ENCODE measurements at places on chromosomes 4 and X.
A peak's percentile ranks its signal among the peaks of the same experiment; 100 is the strongest.

- no peak for DNase-seq
Observed at GRCh38 chr4:111717921-111718320, 427.3 kb upstream of the FAM241A start.

GRCh38 chrX:149630681-149631233 lies 835 bp downstream of the TMEM185A start:
- peak; percentile 40 for DNase-seq

GRCh38 chrX:120797188-120797851 lies 78.3 kb downstream of the CT47B1 start:
- peak; percentile 6 for DNase-seq

DNA sequence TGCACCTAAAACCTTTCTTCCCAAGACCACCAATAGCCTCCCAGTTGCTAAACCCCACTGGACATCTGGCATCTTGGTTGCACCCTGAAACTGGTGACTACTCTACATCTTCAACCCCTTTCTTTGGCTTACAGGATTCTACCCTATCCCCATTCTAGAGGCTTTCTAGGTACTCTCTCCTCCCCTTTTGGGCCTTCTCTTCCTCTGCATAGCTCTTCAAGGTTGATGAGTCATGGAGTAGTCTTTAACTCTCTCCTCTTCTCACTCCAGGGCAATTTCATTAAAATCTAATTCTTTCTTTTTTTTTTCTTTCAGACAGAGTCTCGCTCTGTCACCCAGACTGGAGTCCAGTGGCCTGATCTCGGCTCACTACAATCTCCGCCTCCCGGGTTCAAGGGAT lies 16.8 kb downstream of the APOO start:
- no peak for DNase-seq

- DNase-seq = no peak
Observed at GRCh38 chr4:26682436-26682835, 98.6 kb downstream of the TBC1D19 start.

DNA sequence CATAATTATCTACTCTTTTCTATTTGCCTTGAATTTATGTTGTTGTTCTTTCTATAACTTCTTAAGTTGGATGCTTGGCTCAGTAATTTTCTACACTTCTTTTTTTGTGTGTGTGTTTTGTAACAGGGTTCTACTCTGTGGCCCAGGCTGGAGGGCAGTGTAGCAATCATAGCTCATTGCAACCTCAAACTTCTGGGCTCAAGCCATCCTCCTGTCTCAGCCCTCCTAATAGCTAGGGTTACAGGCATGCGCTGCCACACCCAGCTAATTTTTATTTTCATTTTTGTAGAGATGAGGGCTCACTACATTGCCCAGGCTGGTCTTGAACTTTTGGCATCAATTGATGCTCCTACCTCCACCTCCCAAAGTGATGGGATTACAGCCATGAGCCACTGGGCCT lies 20.7 kb upstream of the UCHL1 start:
- DNase-seq = no peak

DNA sequence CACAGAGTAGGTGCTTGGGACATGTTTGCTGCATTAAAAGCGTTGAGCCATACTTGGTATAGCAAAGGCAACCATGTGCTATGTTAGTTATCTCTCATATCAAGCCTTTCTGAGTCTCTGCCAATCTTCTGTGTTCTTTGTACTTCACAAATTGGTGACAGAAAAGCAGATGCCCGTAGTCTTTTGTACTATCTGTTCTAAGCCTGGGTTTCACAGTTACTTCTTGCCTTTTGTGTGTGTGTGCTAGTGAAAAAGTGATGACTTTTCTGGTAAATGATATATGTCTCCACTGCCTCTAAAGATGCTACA lies 16.1 kb upstream of the KLHL2 start:
- peak; percentile 18 for DNase-seq

DNA sequence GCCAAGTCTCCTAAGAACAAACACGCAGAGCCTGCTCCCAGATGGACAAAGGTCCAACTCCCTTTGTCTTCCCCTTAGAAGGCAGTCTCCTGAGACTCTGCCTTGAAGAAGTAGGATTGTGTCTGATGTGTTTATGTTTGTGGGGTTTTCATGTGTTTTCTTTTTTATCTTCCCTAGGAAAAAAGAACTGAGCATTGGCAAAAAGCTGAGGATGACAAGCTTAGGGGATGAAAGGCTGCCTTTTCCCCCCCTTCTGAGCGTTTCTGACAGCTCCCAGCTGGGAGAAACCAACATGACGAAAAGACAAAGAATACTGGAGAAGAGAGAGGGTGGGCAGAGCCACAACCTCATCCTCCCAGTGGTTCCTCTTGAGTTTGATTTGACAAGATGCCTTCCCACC lies 181.1 kb downstream of the EVC2 start:
- no peak for DNase-seq

Data from hematopoietic multipotent progenitor cell treated with erythropoietin and hydrocortisone succinate and interleukin-3 and kit ligand, for 4 days (in vitro differentiated cells).